Activated T-cell treated with anti-CD3 and anti-CD28 coated beads, Interleukin-2, amount 50 U/mL, for 24 hours (primary cell): ENCODE measurements at places on chromosomes 13 and 19.

DNA sequence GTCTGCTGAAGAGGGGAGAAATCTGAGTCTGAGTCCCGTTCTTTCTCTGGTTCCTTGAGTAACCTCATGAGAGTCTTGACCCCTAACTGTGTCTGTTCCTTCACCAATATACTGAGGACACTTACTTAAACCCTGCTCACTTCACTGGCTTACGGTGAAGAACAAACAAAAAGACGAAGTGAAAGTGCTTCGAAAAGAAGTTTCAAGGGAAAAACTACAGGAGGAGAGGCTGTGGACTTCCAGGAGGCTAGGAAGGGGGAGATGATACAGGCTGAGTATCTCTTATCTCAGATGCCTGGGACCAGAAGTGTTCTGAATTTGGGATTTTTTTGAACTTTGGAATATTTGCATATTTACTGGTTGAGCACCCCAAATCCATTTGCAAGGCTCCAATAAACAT is 6.1 kb downstream of the SMG9 start:
- DNase-seq, result no peak

- no peak for DNase-seq
Measured at GRCh38 chr13:61874970-61875579, 459.4 kb upstream of the PCDH20 start.

DNA sequence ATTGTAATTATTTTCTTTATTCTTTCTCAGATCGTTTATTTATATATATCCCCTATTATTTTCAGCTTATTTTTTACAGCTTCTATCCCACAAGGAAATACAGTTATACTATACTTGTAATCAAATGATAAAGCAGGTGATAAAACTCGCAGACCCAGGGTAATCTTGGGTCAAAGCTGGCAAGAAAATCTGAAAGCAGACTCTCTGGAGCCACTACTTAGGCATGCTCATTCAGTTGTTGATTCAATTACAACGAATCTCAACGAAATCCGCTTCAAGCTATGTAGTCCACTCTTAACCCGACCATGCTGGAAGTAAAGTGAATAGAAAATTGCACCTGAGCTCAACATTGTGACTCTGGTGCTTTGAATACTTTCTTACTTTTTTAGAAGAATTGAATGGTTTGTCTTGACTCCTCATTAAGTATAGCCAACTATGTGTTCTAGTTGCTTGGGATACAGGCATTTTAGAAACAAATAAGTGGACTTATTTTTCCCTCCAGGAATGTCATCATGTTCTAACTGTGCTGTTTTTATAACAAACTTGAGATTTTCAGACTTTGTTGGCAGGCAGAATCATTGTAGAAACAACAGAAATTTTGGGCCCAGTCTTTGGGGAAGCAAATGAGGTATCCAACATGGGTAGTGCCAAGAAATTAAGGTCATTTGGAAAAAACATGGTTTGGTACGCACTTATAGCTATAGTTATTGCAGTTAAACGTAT is 21.4 kb downstream of the ESD start:
- DNase-seq, result no peak

- peak; percentile 87 for DNase-seq
Measured at GRCh38 chr19:35712567-35713505, 5.0 kb upstream of the KMT2B start.

DNA sequence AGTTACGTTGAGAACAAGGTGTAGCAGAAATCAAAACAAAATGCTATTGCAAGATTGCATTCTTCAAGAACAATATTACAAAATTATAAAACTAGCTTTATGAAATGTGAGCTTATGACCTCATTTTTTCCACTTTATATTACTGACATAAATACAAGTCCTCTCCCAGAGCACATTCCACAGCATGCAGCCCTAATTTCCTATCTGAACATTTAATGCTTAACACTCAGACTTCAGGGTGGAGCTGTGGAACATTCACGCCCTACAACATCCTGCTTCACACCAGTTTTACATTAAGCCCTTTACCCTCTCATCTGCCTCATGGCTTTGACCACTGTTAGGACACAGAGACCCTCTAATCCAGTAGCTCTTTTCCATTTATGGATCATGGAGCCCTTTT is 65.5 kb downstream of the EPSTI1 start:
- no peak for DNase-seq

GRCh38 chr13:51999921-52000320 is 11.3 kb downstream of the ATP7B start:
- no peak for DNase-seq

DNA sequence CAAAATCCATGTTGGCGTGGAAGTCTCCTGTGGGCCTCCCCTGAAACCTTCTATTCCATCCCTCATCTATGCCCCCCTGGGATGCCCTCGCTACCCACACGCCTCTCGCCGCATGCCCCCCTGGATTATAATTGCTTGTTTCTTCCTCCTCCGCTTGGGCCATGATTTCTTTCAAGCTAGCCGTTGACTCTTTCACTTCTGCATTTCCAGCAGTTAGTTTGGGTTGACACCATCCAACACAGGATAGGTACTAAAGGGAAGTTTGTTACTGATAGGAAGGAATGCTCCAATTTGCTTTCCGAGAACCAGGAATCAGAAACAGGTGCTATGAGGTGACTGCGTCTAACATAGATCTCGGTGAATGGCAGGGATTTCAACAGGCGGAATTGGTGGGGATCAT is 7.7 kb upstream of the SLC25A15 start:
- no peak for DNase-seq

- no peak for DNase-seq
Measured at GRCh38 chr19:28493884-28494283, 719.1 kb downstream of the UQCRFS1 start.

- no peak for DNase-seq
Measured at GRCh38 chr13:86445672-86446071, 646.5 kb upstream of the SLITRK6 start.

- no peak for DNase-seq
Measured at GRCh38 chr13:109684084-109684823, 102.1 kb downstream of the IRS2 start.

- no peak for DNase-seq
Measured at GRCh38 chr19:43609872-43610271, 2.0 kb upstream of the SRRM5 start.

DNA sequence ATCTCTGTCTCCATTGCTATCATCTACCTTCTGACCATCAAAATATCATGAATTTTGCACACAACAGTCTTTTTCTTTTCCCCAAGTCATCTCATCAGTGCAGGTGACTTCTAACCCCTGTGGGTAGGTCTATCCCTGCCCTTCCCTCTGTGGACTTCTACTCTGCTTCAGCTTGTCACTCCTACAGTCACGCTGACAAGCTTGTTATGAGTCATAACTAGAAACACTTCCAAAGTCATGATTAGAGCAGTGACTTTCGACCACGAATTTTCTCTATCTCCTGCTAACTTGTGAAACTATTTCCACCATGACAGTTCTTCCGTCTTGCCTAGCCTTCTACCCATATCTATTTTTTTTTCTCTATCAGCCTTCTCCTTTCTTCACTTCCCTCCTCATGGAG is 343.7 kb upstream of the ARGLU1 start:
- DNase-seq, result no peak

DNA sequence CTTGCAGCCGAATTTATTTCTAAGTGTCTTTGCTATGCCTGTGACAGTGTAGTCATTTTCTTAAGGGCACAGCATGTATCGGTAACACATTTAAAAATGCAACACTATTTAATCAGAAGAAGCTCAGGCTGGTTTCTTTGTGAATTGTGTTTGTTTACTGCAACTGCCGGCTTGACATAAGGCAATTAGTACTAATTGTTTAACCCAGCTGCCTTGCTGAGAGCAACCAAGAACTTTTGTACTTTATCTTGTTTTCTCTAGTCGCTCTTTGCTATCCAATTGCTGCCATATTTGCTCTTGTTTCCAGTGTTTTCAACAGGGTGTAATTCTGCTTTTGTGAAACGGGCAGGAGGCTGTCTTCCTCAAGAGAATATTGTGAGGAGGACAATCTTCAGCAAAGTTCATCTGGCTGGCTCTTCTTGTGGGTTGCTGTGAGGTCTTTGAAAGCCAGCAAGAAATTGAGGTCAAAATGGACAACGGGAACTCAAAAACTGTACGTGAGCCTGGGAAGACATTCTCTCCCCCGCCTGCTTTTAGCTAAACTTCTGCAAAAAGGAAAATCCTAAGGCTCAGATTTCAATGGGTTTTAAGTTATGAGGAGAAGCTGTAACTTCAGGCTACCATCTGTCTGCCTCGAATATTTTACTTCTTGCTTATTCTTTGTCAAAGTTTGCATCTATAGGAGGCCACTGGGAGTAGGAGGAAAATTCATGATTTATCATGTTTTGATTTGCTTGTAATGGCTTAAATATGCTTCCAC is 75.8 kb upstream of the TSHZ3 start:
- DNase-seq, result no peak

- DNase-seq, result peak; percentile 80
Measured at GRCh38 chr13:114148521-114148855, 16.1 kb upstream of the RASA3 start.

DNA sequence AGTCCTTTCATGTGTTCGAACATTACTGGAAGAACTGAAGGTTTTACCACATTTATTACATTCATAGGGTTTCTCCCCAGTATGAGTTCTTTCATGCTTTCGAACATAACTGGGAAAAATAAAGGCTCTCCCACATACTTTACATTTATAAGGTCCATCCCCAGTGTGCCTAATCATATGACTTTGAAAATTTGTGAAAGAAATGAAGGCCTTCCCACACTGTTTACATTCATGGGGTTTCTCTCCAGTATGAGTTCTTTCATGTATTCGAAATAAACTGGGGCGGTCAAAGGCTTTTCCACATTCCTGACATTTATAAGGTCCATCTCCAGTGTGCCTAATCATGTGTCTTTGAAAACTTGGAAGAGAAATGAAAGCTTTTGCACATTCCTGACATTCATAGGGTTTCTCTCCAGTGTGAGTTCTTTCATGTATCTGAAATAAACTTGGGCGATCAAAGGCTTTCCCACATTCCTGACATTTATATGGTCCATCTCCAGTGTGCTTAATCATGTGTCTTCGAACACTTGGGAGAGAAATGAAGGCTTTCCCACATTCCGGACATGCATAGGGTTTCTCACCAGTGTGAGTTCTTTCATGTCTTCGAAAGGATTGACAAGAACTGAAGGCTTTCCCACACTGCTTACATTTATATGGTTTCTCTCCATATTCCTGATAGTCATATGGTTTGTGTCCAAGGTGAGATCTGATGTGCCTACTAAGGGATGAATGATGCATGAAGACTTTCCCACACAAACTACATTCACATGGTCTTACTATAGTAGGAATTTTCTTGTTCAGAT is 24.0 kb downstream of the ZNF564 start:
- no peak for DNase-seq

- DNase-seq, result peak; percentile 48
Measured at GRCh38 chr13:42594481-42595252, 20.7 kb downstream of the TNFSF11 start.

DNA sequence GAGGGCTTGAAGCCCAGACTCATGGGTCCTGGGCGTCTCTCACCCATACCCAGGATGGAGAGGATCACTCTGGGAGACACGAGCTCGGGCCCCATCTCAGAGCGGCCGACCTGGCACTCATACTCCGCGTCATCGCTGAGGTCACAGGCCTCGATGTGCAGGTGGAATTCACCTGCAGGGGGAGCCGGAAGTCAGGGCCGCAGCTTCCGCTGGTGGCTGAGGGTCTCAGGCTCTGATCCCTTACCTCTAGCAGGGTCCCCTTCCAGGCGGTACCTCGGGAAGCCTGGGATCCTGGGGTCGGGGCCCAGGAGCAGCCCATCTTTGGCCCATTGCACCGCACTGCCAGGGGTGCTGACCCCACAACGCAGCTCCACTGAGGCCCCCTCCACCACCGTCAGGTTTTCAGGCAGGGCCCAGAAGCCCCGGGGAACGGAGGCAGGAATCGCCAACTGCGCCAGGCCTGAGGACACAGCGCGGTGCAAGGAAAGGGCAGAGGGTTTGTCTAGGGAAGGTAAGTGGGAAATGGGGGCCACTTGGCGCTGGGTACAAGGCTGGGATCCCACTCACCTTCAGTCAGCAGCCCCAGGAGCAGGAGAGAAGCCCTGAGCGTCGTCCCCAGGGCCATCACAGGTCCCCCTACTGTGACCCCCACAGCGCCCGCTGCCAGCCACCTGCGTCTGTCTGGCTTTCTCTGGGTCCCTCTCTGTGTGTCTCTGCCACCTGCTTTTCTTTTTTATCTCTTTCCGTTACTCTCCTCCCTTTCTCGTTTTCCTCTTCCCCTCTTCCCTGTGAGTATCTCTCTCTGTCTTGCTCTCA is 883 bp downstream of the NPHS1 start:
- DNase-seq, result no peak

GRCh38 chr13:90640976-90641375 is 706.5 kb upstream of the MIR17HG start:
- no peak for DNase-seq

GRCh38 chr13:42760951-42761350 is 20.4 kb upstream of the FAM216B start:
- DNase-seq, result no peak

- no peak for DNase-seq
Measured at GRCh38 chr13:114059946-114060860, 72.2 kb downstream of the RASA3 start.

- no peak for DNase-seq
Measured at GRCh38 chr19:50721441-50722137, 1.6 kb upstream of the CLEC11A start.

DNA sequence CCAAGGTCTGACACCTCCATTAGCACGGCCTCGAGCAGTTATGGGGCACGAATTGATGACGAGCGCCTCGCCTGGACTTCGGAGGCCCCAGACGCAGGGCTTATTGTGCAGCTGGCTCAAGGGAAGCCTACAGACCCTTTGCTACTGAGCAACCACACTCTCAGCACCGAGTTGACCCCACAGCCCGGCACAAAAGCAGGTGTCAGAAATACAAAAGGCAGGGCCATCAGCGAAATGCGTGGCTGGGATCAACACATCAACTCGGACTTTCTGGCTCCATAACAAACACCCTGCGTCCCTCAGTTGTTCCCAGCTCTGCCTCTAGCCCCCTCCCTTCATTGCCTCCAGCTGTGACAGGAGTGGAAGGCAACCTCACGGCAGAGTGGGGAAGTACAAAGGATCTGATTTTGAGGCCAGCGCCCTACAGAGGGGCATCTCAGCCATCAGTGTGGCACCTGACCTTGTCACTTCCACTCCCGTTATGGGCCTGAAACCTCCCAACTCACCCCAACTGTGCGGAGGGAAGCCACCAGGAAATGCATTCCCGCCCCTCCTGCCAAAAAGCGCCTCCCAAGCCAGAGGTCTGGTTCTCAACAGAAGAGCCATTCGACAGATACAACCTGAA is 18.0 kb downstream of the PEPD start:
- DNase-seq, result no peak

- no peak for DNase-seq
Measured at GRCh38 chr13:106172176-106172905, 363.1 kb downstream of the EFNB2 start.

GRCh38 chr13:91133941-91134802 is 213.3 kb upstream of the MIR17HG start:
- no peak for DNase-seq
